ENCODE measurements at places on chromosomes 1 and 21.
A peak's percentile ranks its signal among the peaks of the same experiment; 100 is the strongest.

- DNase-seq, result no peak
These were observed 39.7 kb downstream of the ANKRD13C start for GRCh38 chr1:70314706-70315304.

DNA sequence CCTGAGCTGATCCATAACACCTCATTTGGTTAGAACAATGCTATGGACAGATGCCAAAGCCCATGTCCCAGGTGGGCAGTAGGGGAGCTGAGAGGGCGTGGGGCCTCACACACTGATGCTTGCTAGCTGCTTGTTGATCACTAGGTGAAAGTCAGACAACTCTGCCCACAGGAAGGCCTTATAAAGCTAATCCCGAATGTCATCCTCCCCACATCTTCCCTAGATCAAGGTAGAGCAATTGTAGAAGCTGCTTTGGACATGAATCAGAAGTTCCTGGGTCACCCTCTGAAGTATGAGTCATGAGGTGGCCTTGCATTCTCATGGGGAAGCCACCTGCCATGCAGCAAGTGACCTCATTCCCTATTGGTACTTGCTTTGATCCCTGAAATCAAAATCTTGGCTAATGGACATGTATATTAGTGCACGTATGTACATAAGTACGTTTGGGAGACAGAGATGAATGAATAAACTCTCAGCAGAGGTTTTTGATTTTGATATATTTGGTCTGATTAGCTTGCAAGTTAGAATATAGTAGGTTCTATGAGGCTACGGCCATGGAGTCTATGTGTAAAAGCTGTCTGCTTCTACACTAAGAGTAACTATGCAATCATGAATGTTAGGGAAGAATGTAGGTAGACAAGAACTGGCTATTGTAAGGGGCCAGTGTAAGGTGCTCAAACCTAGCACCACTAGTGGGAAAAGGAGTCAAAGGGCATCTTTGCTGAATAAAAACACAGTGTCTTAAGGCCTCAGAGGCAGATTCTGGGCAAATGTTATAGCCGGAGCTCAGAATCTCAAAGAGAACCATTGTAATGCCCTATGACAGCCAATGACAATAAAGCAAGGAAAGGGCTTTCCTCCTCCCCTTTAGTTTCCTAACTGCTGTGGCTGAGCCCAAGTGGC, 52.6 kb downstream of the ABCA4 start:
- DNase-seq, result no peak

GRCh38 chr21:16851054-16851453, 661.8 kb upstream of the CXADR start:
- no peak for DNase-seq

GRCh38 chr1:226920446-226920894, 19.6 kb upstream of the COQ8A start:
- DNase-seq, result no peak

GRCh38 chr21:16159213-16159970, 429.6 kb downstream of the USP25 start:
- DNase-seq, result no peak

- DNase-seq, result no peak
These were observed 6.9 kb upstream of the TRIM17 start for GRCh38 chr1:228423404-228424053.

GRCh38 chr1:70812442-70813109, 235.0 kb downstream of the PTGER3 start:
- DNase-seq, result no peak

- DNase-seq, result no peak
These were observed 277.1 kb downstream of the ST6GALNAC3 start for GRCh38 chr1:76351655-76352054.

DNA sequence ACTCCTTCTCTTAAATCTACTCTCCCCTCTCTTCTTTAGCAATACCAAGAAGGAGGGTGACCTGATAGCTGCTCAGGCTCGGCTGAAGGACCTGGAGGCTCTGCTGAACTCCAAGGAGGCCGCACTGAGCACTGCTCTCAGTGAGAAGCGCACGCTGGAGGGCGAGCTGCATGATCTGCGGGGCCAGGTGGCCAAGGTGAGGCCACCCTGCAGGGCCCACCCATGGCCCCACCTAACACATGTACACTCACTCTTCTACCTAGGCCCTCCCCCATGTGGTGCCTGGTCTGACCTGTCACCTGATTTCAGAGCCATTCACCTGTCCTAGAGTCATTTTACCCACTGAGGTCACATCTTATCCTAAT, 16.0 kb downstream of the LMNA start:
- no peak for DNase-seq

GRCh38 chr1:89525169-89525855, 683 bp downstream of the LRRC8B start:
- DNase-seq, result peak; percentile 45

DNA sequence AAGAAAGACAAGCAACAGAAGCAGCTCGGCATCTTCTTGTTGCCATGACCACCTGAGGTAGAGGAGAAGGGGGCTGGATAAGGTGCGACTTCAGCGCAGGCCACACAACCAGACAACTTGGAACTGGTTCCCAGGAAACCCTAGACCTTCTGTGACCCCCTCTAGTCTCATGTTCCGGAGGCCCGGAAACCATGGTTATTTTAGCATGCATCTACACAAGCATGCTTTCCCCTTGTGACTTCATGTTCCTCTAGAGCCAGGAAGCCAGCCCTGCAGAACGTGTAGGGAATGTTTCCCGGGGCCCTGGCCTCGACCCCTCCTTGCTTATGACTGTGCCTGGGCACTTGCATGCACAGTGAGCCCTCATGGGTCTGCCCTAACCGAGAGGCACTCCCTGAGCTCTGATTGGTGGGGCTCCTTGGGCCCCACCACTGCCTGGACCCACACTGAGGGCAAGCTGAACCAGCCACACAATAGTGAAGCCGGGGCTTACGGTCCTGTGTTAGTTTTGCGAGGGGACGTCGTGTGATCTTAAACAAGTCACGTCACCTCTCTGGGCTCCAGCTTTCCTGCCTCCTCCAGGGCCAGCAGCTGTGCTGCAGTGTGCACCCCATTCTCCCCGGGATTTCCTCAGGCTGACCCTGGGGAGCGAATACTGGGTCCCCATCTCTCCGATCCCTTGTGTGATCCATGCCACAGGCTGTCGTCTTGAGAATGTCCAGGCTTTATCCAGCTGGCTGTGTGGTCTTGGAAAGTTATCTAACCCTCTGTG, 12.0 kb upstream of the MX2 start:
- DNase-seq, result no peak

GRCh38 chr1:221777431-221778072, 35.7 kb upstream of the DUSP10 start:
- DNase-seq, result no peak

- DNase-seq, result no peak
These were observed 35.8 kb upstream of the PRSS38 start for GRCh38 chr1:227779685-227780084.

DNA sequence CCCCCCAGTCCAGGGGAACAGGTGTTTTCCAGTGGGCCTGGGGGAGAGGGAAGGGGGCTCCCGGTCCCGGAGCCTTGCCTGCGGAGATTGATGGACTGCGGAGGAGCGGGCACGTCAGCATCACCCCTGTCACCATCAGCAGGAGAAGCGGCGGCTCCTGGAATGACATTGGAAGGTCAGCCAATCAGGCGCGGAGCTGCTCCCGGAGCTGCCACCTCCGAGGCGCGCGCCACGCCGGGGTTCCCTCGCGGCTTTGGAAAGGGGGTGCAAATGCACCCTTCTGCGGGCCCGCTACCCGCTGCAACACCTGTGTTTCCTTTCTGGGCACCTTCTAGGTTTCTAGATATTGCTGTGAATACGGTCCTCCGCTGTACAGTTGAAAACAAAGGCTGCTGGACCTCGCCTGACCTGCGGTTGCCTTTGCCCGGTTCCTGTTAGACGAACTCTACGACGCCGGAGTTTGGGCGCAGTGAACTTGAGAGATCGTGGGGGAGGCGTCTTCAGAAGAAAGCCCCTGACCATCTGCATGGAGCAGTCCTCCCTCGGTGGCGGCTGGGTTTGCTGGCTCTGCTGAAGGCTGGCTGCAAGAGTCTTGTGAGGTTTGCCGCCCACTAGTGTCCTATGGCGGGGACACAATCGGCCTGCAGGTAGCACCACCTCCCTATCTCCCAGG, 5.3 kb downstream of the DSCAM start:
- DNase-seq, result peak; percentile 85
